ENCODE measurements at places on chromosomes 7 and 10.
A peak's percentile ranks its signal among the peaks of the same experiment; 100 is the strongest.

DNA sequence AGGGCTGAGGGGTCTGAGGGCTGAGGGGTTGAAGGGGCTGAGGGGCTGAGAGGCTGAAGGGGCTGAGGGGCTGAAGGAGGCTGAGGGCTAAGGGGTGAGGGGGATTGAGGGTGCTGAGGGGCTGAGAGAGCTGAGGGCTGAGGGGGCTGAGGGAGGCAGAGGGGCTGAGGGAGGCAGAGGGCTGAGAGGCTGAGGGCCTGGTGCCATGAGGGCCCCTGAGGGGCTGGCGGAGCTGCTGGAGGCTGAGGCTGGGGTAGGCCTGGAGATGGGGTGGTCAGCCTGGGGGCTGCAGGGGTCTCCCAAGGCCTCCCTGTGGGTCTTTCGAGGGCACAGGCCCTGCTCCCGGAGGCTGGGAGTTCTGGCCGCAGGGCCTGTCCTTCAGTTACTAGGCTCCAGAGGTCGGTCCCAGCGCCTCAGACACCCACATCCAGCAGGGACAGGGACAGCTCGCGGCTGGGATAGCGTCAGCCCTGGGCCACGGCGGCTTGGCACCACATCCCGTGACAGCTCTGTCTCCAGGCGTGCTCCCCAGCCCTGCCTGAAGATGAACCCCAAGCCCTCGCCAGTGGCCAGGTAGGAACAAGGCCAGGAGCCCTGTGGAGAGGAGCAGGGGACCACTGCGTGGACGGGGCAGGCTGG is 16.9 kb downstream of the MYO1G start:
- no peak for DNase-seq

DNA sequence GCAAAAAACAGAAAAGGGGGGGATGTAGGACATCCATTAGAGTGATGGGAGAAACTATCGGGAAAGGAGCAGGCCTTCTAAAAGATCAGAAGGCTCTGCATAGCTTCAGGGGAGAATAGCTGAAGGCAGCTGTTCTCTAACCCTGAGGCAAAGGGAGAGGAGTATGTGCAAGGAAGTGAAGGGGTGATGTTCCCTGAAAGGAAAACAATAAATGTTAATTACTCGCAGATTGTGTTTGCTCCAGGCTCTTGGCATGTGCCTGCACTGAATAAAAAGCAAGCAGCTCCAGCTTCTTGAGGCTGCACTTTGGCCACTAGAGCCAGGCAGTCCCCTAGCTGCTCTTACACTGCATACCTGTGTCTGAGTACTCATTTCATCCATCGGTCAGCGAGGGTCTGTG is 14.4 kb upstream of the STARD3NL start:
- DNase-seq = no peak

DNA sequence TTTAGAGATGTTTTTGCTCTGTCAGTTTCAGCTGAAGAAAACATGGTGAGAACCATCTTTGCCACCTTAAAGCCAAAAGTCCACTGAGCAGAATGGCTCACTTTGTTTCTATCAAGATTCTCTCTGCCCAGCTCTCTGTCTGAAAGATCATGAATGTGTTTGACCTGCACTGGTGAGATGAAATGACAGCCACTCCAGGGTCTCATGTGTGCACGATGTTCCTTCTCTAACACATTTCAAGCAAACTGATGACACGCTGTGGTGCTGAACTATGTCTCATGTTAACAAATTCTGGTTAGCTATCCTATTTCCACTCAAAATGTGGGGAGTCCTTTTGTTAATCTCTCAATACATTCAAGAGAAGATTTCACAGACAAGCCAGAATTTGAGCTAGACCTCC is 260.6 kb downstream of the GLI3 start:
- DNase-seq = no peak

DNA sequence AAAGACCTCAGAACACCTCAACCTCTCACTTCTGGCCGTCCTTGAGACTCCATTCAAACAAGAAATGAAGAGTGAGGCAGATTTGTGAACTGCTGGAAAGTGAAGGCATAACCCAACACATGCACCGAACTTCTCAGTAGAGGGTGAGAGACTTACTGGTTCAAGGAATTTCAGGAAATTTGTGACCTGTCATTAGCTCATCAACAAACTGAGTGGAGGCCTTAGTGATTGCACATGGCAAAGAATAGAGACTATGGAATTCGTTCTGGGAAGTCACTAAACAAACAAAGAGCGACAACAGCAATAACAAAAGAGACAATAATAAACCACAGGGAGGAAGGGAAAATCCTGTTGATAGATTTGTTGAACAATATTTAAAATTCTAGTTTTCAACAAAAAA is 125.0 kb upstream of the AKR1E2 start:
- no peak for DNase-seq

GRCh38 chr7:50262916-50263690 is 41.4 kb upstream of the IKZF1 start:
- no peak for DNase-seq

DNA sequence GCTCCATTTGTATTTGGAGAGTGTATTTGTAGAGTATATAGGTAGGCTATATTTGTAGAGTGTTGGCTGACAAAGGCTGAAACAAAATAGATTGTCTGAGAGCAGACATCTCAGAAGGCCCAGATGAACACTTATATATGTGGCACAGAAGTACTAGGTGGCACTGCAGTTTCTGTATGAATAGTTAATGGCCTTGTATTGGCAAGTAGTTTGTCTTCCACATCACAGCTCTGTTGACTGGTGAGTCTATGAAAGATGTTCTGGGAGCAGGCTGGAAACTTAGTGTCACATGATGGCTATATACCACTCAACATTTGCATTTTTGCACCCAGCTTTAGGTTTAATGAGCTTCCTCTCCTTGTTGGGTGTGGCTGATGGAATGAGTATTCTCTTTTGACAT is 51.9 kb downstream of the CCNY start:
- no peak for DNase-seq

DNA sequence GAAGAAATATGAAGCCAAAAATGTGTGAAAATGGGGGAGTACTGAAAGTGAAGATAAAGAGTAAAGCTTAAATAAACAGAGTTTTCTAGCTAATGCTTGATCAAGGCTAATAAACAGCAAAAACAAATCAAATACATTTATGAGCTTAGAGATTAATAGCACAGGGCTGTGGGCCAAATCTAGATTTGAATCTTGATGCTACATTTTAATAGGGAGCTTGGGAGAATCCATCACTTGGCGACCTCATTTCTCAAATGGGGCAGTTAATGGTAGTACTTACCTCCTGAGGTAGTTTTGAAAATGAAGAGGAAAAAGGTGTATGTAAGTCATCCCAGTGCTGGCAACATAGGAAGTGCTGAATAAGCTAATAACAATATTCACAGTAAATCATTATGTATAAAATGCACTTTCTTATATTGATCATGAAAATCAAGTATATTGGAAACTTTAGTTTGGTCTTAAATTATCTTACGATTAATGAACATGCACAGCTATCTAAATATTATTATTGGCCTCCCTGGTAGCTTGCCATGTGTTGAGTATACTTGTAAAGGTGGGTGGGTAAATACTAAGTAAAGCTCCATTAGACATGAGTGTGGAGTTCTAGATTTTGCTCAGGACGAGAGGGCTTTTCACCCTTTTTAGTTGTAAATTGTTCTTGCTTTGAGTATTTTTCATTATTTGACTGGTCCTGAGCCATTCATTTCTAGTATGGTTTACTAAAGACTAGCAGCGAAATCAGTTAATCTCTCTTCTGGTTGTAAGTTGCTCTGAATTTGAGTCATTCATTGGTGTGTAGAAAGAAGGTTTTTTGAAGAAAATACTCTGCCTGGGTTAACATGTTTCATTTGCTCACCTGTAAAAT is 5.1 kb downstream of the BICC1 start:
- no peak for DNase-seq

DNA sequence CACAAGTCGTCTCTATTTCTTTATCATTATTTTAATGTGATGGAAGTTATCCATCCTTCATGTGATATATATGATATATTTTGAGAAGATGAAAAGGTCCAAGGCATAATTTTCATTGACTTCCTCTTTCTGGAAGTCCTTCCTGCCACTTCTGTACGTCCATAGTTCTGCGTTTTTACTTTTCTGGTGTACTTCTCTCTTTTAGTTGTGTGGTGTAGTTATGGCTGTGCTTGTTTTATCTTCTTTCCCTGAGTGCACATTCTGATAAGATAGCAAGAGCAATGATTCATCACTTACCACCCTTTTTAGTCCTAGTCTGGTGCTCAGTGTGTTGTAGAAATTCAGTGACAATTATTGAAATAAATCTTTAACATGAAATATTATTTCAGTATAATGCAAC is 231.3 kb upstream of the FERD3L start:
- peak; percentile 16 for DNase-seq

- no peak for DNase-seq
These were observed 3.5 kb downstream of the RASSF4 start for GRCh38 chr10:44962870-44963738.

DNA sequence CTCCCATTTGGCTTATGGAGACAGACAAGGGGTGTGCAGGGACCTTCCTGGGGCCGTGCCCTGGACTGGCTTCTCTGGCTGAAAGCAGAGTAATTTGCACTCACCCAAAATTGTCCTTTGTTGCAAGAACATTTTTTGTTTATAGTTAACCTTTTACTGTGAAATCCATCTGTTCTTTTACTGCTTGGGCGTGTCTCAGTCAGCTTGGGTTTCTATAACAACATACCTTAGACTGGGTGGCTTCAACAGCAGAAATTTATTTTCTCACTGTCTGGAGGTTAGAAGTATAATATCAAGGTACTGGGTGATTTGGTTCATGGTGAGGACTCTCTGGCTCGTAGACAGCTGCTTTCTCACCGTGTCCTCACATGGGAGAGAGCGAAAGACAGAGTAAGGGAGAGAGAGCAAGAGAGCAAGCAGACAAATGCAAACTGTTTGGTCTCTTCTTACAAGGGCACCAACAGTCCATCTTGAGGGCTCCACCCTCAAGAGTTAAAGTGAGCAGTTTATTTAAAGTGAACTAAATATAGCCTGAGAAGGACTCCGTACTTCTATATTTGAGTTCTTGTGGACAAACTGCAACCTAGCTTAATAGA is 131.0 kb upstream of the NPY start:
- no peak for DNase-seq

GRCh38 chr10:16947069-16947468 is 129.8 kb upstream of the RSU1 start:
- DNase-seq = no peak

GRCh38 chr10:70055550-70055949 is 2.9 kb downstream of the MACROH2A2 start:
- DNase-seq = no peak

- DNase-seq = no peak
These were observed 6.5 kb downstream of the C10orf95 start for GRCh38 chr10:102444851-102445250.

DNA sequence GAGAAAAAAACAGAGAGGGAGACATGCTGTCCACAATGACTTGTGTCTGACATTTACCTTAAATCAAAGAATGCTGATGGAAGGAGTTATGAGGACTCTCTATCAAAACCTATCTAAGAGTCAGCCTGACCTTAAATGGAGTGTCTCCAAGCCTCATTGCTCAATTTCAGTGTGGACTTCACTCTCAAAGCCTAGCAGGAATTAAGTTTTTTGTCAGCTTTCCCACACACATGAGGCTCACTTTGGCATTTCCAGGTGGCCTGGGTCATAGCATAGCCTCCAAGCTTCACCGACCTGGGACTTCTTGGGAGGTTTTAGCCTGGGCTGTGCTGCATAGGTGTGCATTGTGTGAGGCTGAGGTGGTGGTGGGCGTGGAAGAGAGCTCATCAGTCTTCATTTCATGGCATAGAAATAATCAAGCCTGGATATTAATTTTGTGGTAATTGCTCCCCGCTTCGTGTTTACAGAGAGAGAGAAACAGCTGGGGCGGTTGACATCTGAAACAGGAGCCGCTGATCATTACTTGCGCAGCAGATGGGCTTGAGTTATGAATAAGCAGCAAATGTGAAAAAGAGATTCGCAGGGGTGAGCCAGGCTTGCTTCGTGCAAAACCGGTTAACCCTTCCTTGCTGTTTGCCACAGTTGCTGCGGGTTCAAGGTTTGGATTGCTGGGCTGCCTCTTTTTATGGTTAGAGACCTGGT is 647.8 kb downstream of the INHBA start:
- no peak for DNase-seq

- no peak for DNase-seq
These were observed 1.8 kb downstream of the HOXA10 start for GRCh38 chr7:27172315-27172774.

GRCh38 chr10:132541601-132542011 is 4.0 kb downstream of the INPP5A start:
- DNase-seq = no peak

DNA sequence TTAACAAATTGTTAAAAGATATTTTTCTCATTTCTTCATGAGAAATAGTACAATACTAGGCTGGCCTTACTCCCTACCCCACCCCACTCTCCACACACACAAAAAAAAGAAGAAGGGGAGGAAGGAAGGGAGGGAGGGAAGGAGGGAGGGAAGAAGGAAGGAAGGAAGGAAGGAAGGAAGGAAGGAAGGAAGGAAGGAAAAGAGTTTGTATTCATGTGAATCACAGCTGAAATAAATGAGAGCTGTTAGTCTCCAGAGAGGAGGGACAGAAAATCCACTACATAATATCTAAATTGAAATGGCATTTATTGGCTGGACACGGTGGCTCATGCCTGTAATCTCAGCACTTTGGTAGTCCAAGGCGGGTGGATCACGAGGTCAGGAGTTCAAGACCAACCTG is 57.8 kb downstream of the SEMA3A start:
- no peak for DNase-seq

DNA sequence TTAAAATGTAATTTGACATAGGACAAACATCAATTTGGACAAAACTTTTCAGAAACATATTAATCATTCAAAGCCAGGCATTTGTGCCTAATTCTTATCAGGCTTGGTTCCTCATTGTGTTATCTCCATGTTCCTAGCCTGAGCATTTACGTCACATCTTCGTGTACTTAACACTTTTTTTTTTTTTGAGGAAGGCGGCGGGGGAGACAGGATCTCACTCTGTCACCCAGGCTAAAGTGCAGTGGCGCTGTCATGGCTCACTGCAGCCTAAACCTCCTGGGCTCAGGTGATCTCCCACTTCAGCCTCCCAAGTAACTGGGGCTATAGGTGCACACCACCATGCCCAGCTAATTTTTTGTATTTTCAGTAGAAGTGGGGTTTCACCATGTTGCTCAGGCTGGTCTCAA is 19.8 kb downstream of the HNRNPA2B1 start:
- no peak for DNase-seq

GRCh38 chr10:122484276-122485060 is 23.1 kb downstream of the HTRA1 start:
- no peak for DNase-seq

DNA sequence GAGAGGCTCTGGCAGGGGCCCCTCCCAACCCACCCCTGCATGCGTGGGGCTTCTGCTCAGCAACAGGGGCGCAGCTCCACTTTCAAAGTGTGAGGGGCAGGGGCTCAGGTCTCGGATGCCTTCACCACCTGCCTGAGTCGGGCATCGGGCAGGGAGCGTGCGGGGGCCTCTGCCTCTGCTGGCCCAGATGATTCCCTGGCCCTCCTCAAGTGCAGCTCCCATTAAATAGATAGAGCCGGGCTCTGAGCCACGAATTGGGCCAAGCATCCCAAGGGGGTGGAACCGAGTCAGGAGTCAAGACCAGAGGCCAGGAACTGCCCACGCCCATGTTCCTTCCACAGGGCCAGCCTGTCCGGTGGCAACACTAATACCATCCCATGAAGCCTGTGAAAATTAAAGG is 108.9 kb upstream of the FAM20C start:
- DNase-seq = peak; percentile 32
